ENCODE measurements at places on chromosomes 1 and 21. TPM values are rescaled to one million over a fixed set of nuclear protein-coding genes. Genes with fewer than 3 reads are reported as not detected.

ZNF670 gene
- 13.1 TPM for total RNA-seq

ADAMTSL4 gene
- total RNA-seq, result 7.7 TPM

BCAN gene
- 240 TPM for total RNA-seq

CHIA gene
- not detected for total RNA-seq

AMY1C gene
- not detected for total RNA-seq

TRIM46 gene
- total RNA-seq, result 6.8 TPM

KCNJ10 gene
- total RNA-seq, result 14.9 TPM

PHLDA3 gene
- total RNA-seq, result 22.8 TPM

TIAM1 gene
- 34.8 TPM for total RNA-seq

PROX1 gene
- total RNA-seq, result 4.3 TPM

OR4F16 gene
- total RNA-seq, result 0.22 TPM

FCAMR gene
- total RNA-seq, result 0.20 TPM

LCE6A gene
- total RNA-seq, result not detected

RIPK4 gene
- total RNA-seq, result 0.10 TPM

TTLL10 gene
- 0.79 TPM for total RNA-seq
